Stimulated activated CD4-positive, alpha-beta T cell treated with anti-CD3 and anti-CD28 coated beads, TNF-alpha, amount 100 ng/mL, for 24 hours (primary cell): ENCODE measurements at places on chromosomes 16 and 17.

- no peak for DNase-seq
These were observed 490.5 kb upstream of the CA10 start for GRCh38 chr17:52648995-52649394.

DNA sequence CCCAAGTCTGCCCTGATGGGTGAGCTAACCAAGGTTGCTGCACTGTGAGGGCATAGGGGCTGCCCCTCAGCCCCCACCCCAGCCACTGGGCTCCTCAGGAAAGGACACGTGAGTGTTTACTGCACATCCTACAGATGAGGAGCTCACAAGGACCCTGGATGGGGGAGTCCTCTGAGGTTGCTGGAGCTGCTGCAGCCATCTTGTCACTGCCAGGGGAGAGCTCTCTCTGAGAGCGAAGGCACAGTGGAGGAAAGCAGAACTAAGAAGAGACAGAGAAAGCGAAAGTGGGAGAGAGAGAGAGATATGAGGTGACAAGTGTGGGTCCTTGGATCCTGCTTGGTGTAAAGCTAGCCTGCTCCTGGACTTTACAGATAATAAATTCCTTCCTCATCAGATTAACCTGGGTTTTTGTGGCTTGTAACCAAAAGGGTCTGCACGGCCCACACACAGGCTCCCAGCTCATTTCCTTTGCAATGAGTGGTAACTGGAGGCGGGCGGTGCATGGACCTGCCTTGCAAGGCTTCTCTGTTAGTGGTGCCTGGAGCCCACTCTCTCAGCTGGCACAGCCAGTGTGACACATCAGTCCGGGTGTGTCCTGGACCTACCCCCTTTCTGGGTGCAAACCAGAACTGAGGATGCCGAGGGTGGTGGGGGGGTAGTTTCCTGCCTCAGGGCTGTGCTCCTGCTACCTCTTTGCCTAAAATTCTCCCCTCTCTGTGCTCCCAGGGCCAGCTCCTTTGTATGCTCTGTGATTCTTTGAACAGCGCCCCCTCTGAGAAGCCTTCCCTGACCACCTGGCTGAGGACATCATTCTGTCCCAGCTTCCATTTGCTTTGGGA, 14.2 kb downstream of the SNX20 start:
- DNase-seq = no peak

GRCh38 chr17:75773121-75773807, 8.3 kb upstream of the GALK1 start:
- no peak for DNase-seq

DNA sequence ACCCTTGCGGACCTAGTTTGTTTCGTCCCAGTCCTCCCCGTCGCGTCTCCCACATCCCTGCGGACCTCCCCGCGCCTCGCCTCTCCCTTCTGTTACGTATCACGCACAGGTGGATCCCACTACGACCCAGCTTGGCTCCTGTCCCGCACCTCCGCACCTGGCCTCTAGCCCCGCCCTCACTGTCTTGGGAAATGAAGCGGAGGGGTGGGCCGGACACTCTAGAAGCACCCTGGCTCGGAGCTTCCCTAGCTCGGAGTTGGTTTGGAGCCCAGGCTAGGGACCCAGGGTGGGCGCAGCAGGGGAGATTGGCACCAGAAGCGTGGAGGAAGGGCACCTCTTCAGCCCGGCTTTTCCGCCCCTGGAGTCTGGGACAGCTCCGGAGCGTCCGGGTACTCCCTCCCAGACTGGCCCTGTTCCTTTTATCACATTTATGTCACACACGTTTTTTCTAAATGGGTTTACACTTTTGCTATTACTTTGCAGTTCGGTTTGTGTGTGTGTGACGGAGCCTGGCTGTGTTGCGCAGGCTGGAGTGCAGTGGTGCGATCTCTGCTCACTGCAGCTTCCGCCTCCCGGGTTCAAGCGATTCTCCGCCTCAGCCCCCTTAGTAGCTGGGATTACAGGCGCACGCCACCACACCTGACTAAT, 1.4 kb upstream of the CEMP1 start:
- DNase-seq = no peak
